ENCODE measurements at places on chromosomes 1 and 21. TPM values are rescaled to one million over a fixed set of nuclear protein-coding genes. Genes with fewer than 3 reads are reported as not detected.

- no peaks in the 10 kb centered on the region for H3K27me3 ChIP-seq
- no peak overlapping the region for H3K4me3 ChIP-seq
- H3K27ac ChIP-seq, result no peak overlapping the region
- H3K36me3 ChIP-seq, result no peaks in the 10 kb centered on the region
- DNase-seq, result no peak
- H3K4me1 ChIP-seq, result no peaks in the 10 kb centered on the region
These were observed 30.4 kb upstream of the ZFYVE9 start for GRCh38 chr1:52111492-52111891.

- no peaks in the 10 kb centered on the region for H3K4me1 ChIP-seq
- H3K36me3 ChIP-seq, result peaks cover 29% of the 10 kb centered on the region
- H3K27me3 ChIP-seq, result no peaks in the 10 kb centered on the region
- DNase-seq, result no peak
- no peak overlapping the region for H3K27ac ChIP-seq
These were observed 18.0 kb upstream of the PTAFR start for GRCh38 chr1:28194326-28195035.

DNA sequence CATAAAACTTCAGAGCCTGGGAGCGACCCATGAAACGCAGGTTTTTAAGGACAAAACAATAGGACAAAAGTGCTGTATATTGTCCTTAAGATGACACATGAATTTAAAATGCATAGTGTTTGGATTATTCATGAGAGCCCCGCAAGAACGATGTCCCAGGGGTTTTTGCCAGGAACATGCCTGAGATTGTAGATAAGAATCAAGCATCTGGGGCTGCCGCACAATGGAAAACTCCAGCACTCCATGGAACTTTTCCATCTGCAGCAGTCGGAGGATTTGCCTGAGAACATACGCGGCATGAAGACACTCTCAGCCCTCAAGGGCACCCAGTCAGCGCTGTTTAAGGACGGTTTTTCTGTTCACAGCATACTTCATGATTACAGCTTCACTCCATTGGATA lies 5.3 kb upstream of the ERG start:
- no peak overlapping the region for H3K27ac ChIP-seq
- H3K36me3 ChIP-seq, result no peaks in the 10 kb centered on the region
- no peak for DNase-seq
- no peak overlapping the region for H3K4me3 ChIP-seq
- H3K27me3 ChIP-seq, result no peaks in the 10 kb centered on the region

DNA sequence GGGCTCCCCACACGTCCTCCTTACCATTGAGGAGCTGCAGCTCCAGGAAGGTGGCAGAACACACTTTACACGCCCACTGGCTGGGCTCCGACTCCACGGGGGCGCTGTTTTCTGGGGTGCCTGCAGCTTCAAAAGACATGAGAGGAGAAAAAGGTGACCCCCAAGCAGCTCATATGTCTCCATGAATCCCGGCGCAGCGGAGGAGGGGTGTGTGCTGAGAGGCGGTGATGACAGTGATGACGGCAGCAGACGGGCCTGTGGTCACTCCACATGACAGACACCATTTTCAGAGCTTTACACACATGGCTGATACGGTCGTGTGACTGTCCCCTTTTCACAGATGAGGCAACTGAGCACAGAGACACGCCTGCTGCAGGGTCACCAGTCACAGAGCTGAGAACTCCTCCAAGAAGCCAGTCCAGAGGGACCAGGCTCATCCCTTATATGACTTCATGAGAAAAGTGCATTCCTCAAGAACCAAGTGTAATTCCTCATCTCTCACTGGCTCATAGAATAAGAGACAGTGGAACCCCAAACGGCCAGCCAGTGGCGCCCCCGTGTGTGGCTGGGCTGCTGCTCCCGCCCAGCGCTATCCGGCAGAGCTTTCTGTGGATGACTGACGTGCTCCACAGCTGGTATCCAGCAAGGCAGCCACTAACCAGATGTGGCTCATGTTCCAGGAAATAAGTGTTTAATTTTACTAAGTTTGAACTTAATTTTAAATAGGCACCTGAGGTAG lies 31.9 kb downstream of the PRDM15 start:
- peaks cover 3% of the 10 kb centered on the region for H3K4me1 ChIP-seq
- H3K4me3 ChIP-seq, result no peak overlapping the region
- no peak overlapping the region for H3K27ac ChIP-seq
- DNase-seq, result no peak

DNA sequence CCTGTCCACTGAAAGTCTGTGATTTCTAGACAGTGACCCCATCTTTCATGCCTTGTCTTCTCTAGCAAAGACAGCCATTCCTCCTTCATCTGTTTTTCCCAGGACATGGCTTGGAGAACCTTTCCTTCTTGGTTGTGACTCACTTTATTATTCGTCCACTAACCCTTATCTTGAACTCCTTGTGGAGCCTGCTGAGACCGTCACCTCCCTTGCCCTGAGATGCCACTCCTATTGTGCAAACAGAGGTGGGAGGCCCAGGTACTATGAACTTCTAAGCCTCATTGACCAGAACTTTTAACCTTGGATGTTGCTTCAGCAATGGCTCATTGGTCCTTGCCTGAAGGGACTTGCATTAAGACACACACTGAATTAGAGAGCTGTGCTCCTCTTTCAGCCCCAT lies 117.5 kb downstream of the FOXD2 start:
- H3K36me3 ChIP-seq, result no peaks in the 10 kb centered on the region
- no peaks in the 10 kb centered on the region for H3K27me3 ChIP-seq
- H3K4me3 ChIP-seq, result no peak overlapping the region
- H3K27ac ChIP-seq, result no peak overlapping the region

TMEM269 gene
- 0.05 TPM for total RNA-seq

DNA sequence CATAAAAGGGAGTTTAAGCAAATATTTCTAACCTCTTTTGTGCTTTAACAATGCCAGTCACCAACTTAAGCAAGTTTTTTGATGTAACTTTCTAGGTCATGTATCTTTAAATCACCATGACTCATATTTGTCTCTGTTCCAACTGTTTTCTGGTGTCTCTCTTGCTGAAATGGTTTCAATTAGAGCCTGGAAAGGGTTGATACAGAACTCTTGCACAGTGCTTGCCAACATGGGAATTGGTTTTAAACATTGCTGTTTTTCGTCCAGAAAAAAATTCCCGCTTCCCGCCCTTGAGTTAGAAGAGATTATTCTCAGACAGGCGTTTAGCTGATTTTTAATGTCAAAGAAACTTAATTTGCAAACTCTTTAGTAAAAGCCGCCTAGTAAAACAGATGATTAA lies 46.4 kb upstream of the SLC22A15 start:
- H3K4me3 ChIP-seq, result no peak overlapping the region
- H3K27me3 ChIP-seq, result no peaks in the 10 kb centered on the region
- H3K4me1 ChIP-seq, result no peaks in the 10 kb centered on the region
- H3K27ac ChIP-seq, result no peak overlapping the region
- DNase-seq, result no peak

- no peak overlapping the region for H3K4me3 ChIP-seq
- H3K4me1 ChIP-seq, result no peaks in the 10 kb centered on the region
- no peak overlapping the region for H3K27ac ChIP-seq
- H3K36me3 ChIP-seq, result no peaks in the 10 kb centered on the region
- DNase-seq, result no peak
These were observed 116.5 kb downstream of the BRINP2 start for GRCh38 chr1:177287270-177287669.

Measured in thymus (tissue), 14 donors.